ENCODE measurements at places on chromosomes 5 and 9.

DNA sequence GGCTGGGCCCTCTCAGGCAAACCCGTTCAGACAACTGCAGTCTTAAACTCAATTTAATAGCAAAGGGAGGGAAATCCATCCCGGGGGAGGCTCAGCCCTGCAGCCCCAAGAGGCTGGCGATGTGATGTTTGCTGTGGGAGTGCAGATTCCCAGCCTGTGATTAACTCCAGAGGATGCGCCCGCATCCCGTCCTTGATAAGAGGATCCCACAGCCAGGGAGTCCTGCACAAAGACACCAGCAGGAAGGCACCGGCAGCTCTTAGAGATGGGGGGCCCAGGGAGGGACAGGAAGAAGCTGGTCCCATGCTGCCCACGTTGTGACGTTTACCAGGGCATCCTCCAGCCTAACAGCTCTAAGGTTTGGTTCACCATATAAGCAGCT, 64.7 kb downstream of the MRPL36 start:
- DNase-seq = peak; percentile 2

DNA sequence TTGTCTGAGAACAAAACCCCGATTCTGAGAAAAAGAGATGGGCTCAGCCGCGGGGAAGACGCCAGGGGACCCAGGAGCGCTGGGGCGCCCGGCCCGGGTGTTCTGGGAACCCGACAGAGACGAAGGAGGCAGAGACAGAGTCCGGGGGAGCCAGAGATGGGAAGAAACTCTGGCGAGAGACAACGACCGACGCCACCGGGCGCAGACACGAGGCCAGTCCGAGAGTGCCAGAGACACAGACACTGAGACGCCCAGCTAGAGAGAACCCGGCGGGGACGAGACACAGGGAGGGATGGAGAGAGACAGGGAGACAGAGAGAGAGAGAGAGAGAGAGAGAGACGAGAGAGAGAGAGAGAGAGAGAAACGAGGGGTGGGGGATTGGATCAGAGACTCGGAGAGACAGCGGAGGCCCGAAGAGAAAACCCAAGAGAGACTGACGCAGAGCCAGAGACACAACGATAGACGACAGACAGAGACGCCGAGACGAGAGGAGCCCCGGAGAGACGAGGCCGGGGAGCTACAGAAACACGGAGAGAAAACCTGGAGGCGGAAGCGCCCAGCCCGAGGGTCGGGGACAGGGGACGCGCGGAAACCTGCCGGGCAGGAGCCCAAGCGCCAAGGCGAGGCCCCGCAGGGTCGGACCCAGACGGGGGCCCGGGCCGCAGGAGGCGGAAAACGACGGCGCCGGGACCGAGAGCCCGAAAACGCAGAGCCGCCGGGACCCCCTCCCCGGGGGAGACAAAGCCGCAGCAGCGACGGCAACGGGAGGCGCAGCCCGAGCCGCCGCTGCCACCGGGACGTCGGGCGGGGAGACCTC, 3.3 kb downstream of the NR5A1 start:
- no peak for DNase-seq

GRCh38 chr9:117121316-117121715, 293.5 kb downstream of the ASTN2 start:
- DNase-seq = no peak

- no peak for DNase-seq
These were observed 112.5 kb downstream of the HMHB1 start for GRCh38 chr5:143924311-143924978.

DNA sequence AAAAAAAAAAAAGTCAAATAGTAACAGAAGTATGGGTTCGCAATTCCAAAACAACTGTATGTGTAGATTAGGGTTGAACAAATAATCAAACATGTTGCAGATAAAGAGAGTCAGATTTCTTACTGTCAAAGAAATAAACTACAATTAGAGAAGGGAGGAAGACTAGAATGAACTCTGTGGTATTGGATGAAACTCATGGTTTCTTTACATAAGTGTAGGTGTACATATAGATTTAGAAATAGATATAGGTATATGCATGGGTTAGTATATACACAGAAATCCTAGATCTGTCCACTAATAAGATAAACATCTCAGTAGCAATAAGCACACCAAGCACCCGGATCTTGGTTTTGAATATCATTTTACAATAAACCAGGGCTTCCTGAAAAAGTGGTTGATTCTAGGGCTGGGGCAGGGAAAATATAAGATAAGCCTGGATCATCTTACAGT, 21.3 kb downstream of the DTWD2 start:
- DNase-seq = no peak

GRCh38 chr5:66949066-66949465, 247.5 kb downstream of the CD180 start:
- no peak for DNase-seq

GRCh38 chr9:21160178-21160577, 6.3 kb downstream of the IFNA21 start:
- DNase-seq = no peak

DNA sequence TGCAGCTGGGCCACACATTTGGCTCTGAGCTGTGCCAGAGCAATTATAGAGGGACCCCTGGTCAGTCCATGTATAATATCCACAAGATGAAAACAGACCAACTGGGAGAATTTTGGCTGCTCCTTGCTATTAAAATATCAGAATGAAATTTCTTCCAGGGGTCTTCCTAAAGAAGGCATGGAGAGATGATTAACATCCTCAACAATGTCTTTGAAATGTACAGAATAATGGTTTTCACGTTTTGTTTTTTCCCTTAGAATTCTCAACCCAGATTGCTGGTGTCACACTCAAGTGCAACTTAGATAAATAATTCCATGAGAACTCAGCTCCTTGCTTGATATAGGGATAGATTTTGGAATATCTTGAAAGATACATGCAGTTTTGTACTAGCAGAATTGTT, 148.3 kb upstream of the SLC24A2 start:
- no peak for DNase-seq

DNA sequence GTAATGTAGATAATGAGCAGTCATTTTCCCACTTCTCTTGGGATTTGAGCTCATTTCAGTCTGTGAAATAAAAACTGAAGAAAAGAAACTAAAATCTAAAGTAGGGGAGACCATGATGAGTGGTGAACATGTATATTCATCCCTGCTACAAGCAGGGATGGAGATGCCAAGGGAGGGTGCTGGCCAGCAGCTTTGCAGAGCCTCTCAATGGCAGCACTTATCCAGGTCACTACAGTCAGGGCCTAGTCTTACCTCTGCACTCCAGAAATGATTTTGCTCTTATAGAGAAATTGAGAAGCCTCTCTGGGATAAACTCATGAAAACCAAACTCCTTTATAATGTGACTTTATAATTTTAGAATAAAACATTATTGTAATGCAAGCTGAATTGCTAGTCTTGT, 317.6 kb downstream of the FBXL17 start:
- DNase-seq = no peak

DNA sequence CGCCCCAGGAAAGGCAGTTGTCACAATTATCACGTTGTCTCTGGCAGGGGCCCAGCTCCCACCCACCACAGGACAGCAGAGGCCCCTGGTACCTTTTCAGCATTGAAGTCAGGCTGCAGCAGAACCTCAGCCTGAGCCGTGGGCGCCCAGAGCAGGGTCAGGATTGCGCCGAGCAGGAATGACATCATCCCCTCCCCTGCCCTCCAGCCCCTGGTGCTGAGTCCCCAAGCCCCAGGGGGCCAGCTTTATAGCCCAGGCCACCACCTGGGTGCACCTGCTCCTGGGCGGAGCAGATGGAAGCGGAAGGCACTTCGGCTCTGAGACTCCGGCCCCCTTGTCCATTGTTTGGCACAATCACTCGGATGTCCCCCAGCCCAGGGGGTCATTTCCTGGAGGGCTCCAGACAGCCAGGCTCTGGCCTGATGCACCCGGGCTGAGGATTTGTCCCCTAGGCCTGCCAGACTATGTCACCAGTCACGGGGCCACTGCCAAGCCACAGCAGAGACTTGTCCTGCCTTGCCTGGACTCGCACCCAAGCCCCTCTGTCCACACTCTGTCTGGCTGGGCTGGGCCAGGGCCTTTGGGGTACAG, at the start of gene LCN15:
LCN15 (minus strand) TSS at position 218 of the 591 bp plus-strand sequence; CDS start at position 188, 30 bp downstream.
- DNase-seq = no peak

DNA sequence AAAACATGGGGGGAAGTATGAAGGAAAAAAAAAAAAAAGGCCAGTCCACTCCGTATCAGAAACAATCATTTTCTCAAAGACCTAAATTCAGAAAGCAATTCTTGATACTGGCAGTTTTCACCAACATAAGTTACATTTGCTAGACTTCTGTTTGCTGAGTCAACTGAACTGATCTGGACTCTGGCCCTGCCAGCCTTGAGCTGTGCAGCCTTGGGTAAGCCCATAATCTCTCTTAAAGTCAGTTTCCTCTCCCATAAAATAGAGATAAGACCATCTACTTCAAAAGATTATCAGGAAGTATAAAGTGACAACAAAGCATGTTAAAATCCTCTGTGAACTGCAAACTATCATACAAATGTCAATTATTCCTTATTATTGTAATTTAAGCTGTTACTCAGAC, 106.8 kb downstream of the MAPKAP1 start:
- DNase-seq = no peak

DNA sequence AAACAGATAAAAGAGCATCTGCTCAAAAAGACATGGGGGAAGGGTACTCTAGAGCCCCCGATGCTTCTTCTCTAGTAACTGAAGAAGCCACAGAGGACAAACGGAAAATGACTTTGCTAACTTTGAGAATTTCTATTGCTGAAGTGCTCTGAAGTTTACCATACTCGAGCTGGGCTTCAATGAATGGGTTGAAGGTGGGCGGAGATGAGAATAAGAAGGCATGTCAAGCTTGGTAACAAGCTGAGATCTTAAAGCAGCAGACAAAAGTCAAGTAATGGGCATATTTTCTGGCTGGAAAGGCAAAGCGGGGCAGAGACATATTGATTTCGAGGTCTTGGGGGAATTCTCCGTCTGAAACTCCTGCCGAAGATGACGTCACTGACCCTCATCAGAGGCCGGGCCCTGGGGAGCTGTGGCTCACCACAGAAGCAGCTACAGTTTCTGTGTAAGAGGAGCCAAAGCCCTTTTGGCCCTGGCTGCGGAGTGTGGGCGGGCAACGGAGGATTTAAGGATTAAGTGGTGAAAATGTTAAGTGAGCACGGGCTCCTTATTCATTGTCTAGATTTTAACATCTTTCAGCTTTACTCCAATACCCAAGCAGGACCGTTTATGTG, 115.8 kb upstream of the SLIT3 start:
- peak; percentile 27 for DNase-seq

GRCh38 chr5:116605310-116606070, 30.9 kb upstream of the SEMA6A start:
- no peak for DNase-seq

DNA sequence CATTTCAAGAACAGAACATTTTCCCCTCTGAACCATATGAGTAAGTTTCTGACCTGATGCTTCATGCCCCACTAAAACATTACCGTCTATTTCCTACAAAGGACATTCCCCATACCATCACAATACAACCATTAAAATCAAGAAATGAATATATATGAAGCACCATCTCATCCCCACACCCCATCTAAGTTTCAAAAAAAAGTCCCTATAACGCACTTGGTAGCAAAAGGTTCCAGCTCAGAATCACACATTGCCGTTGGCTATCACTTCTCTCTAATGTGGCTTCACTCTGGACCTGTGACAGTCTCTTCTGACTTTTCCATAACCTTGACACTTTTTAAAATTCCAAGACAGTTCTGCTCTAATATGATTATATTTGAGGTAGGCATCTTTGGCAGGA, 5.9 kb downstream of the EMB start:
- no peak for DNase-seq

GRCh38 chr5:77928776-77929300, 152.7 kb upstream of the TBCA start:
- no peak for DNase-seq

GRCh38 chr5:21646469-21646868, 1206.7 kb downstream of the CDH12 start:
- no peak for DNase-seq

GRCh38 chr5:80957031-80957761, 3.0 kb upstream of the RASGRF2 start:
- peak; percentile 23 for DNase-seq

GRCh38 chr9:1458503-1458902, 408.3 kb downstream of the DMRT2 start:
- no peak for DNase-seq

DNA sequence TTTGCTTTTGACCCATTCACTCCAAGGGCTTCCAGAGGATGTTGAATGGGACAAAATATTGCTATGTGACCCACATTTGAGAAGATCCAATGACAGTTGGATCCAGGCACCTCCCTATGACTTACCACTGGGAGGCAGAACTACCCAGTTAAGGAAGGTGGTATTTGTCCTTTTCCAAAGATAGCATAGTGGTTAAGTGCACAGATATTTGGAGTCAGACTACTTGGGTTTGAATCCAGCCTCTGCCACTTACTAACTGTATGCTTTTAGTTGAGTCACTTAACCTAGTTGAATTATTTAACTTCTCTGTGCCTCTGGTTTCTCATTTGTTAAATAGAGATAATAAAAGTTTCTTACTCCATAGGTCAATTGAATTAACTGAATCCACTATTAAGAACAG, 74.5 kb upstream of the PALM2AKAP2 start:
- DNase-seq = no peak

- no peak for DNase-seq
These were observed 240.9 kb downstream of the RFK start for GRCh38 chr9:76153339-76153738.

DNA sequence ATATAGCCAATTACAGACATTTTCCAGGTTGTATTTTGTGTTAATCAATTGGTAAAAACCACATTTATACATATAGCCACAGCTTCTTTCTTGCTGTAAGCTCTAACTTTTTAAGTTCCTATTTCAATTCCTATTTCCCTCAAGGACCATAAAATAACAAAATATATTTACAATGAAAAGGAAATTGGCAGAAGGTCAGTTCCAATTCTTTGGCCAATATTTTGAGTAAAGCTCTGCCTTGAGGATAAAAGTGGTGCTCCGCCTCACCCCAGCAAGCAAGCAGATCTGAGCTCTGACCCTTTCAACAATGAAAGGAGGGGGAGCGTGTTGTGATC, 203.4 kb upstream of the RASEF start:
- no peak for DNase-seq

- no peak for DNase-seq
These were observed 84.7 kb upstream of the IRX2 start for GRCh38 chr5:2836133-2836532.

DNA sequence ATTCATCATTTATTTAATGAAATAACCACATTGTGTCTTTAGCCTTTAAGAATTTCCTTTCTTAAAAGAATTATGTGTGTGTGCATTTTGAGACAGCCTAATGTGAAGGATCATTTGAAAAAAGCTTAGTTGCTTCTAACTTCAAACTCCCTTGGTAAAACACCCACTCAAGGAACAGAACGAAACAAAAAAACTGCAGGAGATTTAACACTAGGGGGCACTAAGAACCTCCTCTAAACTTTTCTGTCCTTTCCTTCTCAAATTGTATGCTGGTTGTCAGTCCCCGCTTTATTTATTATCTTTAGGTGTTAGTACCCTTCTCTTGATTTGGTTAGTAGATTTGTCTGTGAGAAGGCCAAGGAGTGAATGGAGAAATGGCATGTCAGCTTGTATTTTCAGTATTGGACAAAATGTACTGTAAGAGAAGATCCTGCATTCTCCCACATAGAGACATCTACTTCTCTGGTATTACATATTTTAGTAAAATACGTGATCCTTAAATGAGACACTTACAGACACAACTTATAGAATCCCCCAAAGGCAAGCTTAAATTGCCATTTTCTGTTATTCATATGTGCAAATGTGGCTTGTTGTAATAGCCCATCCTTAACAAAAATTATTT, 229.7 kb downstream of the MRPS30 start:
- DNase-seq = peak; percentile 55

- DNase-seq = no peak
These were observed 5.1 kb downstream of the MLANA start for GRCh38 chr9:5895782-5896181.

- DNase-seq = peak; percentile 89
These were observed 16.4 kb downstream of the JADE2 start for GRCh38 chr5:134541736-134542376.

Measured in iPS-NIHi11 (cell line).